Articular chondrocyte of knee joint (primary cell): ENCODE measurements at places on chromosomes 5 and 9. TPM values are rescaled to one million over a fixed set of nuclear protein-coding genes. Genes with fewer than 3 reads are reported as not detected.

Gene ADAMTS16
- total RNA-seq: under 0.01 and 0.26 TPM in 2 replicates

Gene PMPCA
- total RNA-seq: 37.2 and 47.0 TPM in 2 replicates

Gene CDH12
- total RNA-seq: not detected in 2 replicates

Gene STRBP
- total RNA-seq: 8.4 and 12.6 TPM in 2 replicates

Gene CTNND2
- not detected in 2 replicates for total RNA-seq
